ENCODE measurements at places on chromosomes 1 and 21.

- no peak for DNase-seq
Measured at GRCh38 chr1:26991310-26992116, 2.0 kb upstream of the TRNP1 start.

DNA sequence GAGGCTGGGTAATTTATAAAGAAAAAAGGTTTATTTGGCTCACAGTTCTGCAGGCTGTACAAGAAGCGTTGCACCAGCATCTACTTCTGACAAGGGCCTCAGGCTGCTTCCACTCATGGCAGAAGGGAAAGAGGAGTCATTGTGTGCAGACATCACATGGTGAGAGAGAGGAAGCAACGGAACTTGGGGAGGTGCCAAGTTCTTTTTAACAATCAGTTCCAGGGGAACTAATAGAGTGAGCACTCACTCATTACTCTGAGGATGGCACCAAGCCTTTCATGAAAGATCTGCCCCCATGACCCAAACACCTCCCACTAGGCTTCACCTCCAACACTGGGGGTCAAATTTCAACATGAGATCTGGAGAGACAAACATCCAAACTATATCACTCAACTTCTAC lies 77.2 kb downstream of the DDAH1 start:
- DNase-seq = no peak

DNA sequence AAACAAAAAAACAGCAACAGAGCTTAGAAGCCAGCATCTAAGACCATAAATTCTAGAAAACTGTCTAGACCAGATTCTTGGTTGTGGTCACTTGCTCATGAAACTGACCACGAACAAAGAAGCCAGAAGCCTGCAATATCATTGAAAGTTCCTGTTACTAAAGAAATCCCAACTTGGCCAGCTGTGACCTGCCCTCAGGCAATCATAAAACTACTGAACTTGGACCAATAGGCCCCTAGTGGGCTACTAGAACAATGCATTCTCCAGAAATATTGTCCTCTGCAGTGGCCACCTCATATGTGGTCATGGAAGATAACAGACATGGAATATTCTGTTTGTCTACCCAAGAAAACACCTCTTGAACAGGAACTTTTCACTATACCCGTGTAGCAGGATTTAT lies 87.7 kb downstream of the SPATA17 start:
- DNase-seq = no peak

DNA sequence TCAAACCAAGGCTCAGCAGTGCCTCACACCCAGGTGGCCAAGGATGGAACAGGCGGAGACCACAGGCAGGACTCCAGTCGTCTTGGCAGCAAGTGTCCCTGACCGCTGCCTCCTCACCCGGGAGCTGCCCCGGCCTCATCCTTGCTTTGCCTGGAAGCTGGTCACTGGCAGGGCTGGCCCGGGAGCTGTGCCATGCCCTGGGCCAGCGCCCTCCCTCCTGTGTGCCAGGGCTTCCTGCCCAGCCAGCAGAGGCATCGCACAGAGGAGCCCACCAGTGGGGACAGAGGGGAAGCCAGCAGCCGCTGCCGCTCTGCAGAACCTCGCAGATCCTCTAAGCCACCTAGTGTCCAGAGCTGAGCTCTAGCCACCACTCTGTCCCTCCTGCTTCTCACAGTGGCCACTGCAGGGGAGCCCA lies 7.8 kb downstream of the CASZ1 start:
- DNase-seq = peak; percentile 16

DNA sequence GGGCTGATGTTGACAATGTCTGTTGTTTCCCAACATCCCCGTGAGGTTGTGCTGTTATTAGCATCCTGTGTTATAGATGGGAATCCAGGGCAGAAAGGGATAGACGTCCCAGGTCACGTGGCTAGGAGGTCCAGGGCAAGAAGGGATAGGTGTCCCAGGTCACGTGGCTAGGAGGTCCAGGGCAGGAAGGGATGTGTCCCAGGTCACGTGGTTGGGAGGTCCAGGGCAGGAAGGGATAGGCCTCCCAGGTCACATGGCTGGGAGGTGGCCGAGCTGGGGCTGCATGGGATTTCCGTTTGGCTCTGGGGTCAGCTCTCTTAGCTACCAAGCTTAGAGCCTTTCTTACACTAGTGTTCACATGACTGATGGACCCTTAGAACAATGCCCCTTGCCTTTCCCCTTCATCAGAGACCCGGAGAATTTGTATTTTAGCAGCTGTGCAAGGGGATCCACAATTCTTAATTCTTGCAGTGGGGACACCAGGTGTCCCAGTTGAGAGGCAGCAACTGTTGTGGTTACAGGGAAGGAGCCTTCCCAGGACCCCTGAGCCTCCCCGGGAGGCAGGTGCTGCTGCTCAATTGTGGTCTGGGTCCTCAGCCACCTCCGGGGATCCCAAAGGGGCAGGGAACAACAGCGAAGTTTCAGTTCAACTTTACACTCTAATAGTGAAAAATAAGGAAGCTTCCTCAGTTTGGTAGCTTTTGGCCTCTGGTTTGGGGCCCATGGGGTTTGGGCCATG lies 69.2 kb downstream of the UMODL1 start:
- no peak for DNase-seq

GRCh38 chr1:217889401-217889800 lies 258.3 kb downstream of the SPATA17 start:
- DNase-seq = no peak

GRCh38 chr21:36627242-36627641 lies 71.7 kb upstream of the SIM2 start:
- DNase-seq = peak; percentile 68

DNA sequence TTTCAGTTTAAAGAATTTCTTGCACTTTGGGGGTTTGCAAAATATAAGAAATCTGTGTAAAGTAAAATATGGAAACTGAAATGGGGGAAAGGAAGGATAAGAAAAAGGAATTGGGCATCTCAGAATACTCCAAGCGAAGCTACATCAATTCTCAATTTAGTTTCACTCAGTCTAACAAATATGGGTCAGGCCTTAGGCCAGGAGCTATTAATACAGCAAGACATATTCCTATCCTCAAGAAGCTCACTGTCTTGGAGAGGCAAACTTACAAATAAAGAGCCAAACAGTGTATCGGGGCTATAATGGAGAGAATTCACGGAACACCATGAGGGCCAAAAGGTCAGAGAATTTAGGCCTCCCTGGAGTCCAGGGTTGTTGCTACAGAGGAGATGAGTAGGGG lies 43.0 kb upstream of the CCDC190 start:
- no peak for DNase-seq

GRCh38 chr1:7009741-7010525 lies 224.7 kb downstream of the CAMTA1 start:
- no peak for DNase-seq

- DNase-seq = no peak
Measured at GRCh38 chr1:150259758-150260669, 2.4 kb downstream of the CA14 start.

GRCh38 chr21:32545948-32546441 lies 39.3 kb downstream of the TCP10L start:
- DNase-seq = no peak

DNA sequence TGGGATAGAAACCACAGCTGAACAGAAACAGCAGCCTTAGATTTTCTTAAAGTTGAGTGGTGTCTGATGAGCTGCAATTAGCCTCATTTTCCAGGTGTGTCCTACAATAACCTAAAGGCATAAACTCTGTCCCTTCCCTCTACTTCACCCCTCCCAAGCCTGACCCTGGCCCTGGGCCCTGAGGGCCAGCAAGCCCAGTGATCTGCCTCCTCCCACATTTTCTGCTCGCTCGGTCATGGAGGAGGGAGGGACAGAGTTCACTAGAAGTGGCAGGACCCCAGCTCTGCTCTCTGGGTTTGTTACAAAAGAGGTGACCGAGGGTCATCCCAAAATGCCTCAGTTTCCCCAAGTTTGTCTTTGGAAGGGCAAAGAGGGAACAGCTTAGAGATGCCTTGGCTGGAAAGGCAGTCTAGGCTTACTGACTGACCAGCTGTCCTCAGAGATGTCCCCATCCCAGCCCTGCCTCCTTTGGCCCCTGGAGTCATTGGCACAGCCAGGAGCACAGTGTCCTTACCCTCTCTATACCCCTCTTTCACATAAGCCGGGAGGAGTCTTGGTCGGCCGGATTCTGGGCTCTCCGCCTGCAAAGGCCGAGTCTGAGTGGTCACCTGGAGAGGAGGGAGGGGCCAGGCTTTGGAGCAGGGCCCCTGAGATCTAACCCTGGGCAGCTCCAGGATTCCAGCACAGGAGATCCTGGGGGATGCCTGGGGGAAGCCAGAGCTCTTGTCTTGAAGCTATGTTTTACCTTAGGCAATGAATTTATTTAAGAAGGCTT lies 172.7 kb downstream of the PTPRU start:
- DNase-seq = peak; percentile 23

GRCh38 chr21:29822064-29822463 lies 117.7 kb downstream of the GRIK1 start:
- DNase-seq = no peak

Measured in SJSA1 (cell line).